ENCODE measurements at places on chromosomes 3 and 15. TPM values are rescaled to one million over a fixed set of nuclear protein-coding genes. Genes with fewer than 3 reads are reported as not detected.

DNA sequence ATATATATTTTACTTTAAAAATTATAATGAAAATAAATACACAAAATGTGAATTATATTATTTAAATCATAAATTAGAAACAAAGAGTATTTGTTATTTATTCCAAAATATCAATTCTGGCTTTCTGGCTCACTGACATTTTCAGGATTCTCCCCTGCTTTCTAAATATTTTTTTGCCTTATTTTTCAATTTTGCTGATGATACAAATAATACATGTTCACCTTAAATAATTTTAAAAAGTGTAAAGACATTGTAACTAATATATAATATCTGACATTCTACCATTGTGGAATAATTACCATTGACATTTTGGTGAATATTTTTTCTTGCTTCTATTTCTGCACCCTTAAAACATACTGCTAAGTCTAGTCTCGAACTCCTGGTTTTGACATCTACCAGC, 325.9 kb upstream of the CBLB start:
- DNase-seq, result no peak

DNA sequence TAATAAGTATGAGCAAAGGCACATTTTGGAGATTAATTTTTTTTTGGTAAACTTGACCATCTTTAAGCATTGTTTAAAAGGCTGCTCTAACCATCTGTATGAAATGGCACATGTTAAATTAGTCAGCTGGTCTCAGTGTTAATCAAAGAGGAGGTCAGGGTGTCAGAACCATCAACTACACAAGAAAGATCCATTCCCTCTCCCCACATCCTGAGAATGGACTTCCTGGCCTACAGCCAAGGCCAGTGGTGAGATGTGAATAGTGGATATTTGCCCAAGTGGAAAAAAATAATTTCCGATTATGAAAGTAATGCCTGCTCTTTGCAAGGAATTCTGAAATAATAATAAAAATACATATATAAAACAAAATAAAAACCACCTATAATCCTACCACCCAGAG, 641.7 kb downstream of the NR2F2 start:
- DNase-seq, result no peak

GRCh38 chr15:72217216-72217615, 13.8 kb downstream of the PKM start:
- no peak for DNase-seq

DNA sequence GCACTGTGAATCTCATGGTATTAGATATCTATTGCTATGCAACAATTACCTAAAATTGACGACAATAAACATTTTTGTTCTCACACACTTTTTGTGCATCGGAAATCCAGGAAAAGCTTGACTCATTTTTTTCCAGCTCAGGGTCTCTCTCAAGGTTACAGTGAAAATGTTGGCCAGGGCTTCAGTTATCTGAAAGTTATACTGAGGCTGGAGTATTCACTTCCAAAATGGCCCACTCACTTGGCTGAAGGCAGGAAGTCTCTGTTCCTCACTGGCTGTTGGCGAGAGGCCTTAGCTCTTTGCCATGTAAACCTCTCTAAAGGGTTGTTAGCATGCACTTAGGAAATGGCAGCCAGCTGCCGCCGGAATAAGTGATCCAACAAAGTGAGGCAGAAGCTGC, 41.4 kb downstream of the OSTN start:
- DNase-seq, result no peak

DNA sequence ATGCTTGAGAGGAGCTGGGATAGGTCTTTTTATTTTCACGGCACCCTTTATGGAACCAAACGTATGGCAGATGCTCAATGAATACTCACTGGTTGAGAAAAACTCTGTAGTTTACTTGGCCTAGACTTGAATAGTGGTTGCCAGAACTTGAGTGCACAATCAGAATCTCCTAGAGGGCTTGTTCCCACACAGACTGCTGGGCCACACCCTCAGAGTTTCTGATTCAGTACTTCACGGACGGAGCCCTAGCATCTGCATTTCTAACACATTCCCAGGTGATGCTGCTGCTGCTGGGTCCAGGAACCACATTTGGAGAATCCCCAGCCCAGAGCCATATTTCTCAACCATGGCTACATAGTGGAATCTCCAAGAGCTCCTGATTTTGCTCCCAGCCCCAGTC, 24.6 kb downstream of the CA12 start:
- no peak for DNase-seq

The XPC gene
- total RNA-seq, result 26.1 TPM

The HMG20A gene
- 22.0 TPM for total RNA-seq

The ST8SIA2 gene
- total RNA-seq, result not detected

- DNase-seq, result no peak
Observed at GRCh38 chr15:59244337-59244736, 37.7 kb downstream of the LDHAL6B start.

- DNase-seq, result no peak
Observed at GRCh38 chr15:44971036-44971435, 14.5 kb downstream of the TERB2 start.

DNA sequence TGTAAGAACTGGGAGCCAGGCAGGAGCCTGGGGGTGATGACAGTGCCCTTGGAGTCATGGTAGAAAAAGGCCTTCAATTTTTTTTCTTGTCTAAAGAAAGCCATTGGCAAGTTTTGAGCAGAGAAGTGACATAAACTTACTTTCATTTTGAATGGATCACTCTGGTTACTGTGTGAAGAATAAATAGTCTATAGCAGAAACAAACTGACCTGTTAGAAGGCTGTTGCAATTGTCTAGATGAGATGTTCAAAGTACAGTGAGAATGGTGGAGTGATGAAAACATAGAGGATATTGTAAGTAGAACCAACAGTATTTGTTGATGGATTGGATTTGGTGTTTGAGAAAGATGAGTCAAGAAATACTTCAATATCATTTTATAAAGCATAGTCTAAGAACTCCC, 439.9 kb downstream of the TBL1XR1 start:
- no peak for DNase-seq

The MNS1 gene
- 4.3 TPM for total RNA-seq

DNA sequence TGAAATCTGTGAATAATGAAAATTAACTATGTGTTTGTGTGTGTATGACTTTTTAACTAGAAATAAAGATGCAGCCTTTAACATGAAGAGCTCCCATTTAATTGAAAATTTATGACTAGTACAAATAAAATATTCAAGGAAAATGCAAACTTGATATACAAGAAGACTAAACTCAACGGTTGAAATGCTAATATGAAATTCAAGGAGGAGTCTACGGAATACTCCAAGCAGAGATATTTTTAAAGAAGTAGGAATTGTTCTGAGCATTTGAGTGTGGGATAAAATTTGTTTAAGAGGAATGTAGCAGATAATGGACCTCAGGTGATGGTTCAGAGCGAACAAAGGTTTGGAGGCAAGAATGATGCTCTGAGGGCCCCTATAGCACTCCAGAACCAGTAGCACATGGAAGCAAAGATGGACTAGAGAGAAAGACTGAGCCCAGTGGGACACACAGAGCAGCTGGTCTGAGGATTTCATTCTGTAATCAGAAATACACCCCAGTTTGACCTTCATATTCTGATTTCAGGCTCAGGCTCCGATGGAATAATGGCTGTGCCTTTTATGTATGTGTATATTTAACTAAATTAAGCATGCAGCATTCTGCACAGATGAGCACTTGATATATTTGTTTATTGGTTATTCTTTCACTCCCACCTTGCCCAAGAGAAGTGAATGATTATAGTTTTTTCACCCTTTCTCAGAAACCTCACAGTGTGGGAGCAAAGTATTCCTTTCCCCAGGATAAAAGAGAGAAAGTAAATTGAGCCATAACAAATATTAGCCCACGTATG, 227.1 kb downstream of the ZPLD1 start:
- DNase-seq, result no peak

DNA sequence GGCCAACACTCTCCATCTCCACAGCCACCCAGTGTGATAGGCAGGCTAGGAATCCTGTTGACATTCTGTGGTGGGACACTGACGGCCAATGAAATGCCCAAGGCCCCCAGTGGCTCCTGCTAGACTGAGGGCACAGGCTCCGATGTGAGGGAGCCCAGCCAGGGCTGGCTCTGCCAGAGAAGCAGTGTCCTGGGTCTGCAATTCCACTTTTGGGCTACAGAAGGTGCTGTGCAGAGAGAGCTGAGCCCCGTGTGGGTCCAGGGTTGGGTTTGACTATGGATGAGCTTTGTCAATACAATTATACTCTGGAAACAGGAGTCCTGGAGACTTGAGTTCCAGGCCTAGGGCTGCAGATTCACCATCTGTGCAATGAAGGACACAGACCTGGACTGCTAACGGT, 55.7 kb upstream of the TMEM115 start:
- no peak for DNase-seq

- no peak for DNase-seq
Observed at GRCh38 chr3:56260262-56260661, 208.0 kb downstream of the ERC2 start.

The LSAMP gene
- total RNA-seq, result not detected

The GOLGA8G gene
- total RNA-seq, result not detected

The KNG1 gene
- total RNA-seq, result not detected

GRCh38 chr3:42685891-42686820, 819 bp downstream of the KLHL40 start:
- DNase-seq, result no peak

- DNase-seq, result peak; percentile 36
Observed at GRCh38 chr15:99692825-99693224, 40.4 kb downstream of the LYSMD4 start.

DNA sequence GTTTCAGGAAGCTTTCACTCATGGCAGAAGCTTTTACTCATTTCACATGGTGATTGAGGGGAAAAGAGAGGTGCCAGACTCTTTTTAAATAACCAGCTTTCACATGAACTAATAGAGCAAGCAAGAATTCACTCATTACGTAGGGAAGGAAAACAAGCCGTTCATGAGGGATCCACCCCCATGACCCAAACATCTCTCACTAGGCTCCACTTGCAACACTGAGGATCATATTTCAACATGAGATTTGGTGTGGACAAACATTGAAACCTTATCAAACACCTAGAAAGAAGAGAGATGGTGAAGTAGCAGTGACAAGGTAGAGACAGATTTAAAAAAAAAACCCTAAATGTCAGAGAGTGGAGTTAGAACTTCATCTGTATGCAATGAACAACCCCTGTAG, 408.6 kb upstream of the PDZRN3 start:
- no peak for DNase-seq

DNA sequence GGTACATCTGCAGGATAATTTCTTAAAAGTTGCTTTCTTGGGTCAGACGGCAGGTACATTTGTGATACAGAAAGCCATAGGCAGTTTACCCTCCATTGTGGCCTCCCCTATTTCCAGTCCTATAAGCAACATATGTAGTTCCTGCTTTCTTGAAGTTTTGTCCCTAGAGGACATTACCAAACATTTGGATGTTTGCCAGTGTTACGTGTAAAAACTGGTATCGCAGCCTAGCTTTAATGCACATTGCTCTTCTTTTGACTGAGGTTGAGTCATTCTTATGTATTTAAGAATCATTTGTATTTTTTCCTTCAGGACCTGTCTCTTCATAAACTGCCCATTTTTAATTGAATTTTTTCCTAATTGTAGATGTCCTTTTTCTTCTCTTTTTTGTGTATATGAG, 114.3 kb downstream of the DIPK2A start:
- DNase-seq, result peak; percentile 89

The NPAP1 gene
- not detected for total RNA-seq

DNA sequence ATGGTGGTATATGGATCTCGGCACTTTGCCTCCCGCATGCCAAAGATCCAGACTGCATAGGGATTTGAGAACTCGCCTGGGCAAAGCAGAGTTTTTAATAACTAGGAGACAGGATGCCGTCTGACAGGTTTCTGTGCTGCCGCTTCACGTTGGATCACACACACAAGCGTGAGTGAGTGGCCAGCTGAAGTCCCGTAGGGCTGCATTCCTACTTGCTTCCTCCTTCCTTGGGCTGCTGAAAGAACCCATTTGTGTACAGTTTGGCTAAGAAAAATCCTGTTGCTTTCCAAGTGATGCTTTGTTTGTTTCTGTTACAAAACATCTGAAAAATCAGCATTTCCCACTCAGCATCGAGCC, 604.3 kb upstream of the CFAP20DC start:
- DNase-seq, result peak; percentile 75

DNA sequence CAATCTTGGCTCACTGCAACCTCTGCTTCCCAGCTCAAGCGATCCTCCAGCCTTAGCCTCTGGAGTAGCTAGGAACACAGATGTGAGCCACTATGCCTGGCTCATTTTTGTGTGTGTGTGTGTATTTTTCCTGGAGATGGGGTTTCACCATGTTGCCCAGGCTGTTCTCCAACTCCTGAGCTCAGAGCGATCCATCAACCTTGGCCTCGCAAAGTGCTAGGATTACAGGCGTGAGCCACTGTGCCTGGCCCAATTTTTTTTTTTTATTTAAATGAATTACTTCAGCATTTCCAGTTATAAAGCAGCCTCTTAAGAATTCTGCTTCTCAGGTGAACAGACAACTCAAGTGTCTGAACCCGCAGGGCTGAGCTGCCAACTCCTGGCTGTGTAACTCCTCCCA, 20.1 kb upstream of the ST3GAL6 start:
- DNase-seq, result no peak

DNA sequence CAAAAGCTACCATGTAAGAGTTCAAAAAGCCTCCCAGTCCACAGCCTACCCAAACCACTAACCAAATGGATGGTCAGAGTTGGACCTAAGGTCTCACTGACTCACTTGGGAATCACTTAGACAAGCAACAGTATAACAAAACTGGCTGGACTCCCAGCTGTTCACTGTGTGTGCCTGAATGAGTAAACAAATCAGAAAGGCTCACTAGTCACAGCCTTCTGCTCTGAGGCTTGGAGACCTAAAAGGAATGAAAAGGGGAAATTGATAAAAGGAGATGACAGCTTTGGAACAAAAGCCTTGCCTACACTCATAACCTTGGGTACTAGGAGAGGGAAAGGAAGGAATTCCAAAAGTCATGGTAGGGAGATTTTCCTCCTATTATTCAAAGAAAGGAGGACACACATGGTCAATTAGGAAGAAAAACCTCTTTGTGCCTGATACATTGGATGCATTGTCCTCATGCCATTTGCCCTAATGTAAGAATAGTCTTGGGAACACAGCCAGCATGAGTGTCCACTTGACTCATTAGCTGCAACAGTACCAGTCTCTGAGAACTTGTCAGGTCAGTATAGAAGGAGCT, 92.3 kb downstream of the FRMD5 start:
- peak; percentile 99 for DNase-seq

DNA sequence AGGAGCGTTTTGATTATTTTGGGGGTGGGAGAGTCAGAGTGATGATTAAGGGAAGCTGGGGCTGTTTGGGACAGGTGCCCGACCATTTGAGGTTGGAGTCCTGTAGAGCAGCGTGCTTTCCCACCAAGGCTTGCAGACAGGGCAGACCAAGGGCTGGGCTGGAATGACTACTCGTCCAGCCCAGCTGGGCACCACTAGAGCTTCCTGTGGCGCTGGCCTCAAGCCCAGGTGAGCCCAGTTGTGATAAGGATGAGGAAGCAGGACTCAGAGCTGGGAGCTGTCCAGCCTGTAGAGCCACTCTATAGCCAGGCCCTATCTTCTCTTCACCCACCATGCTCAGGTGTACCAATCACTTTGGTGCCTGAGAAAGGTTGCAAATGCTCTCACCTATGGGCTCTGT, 75.8 kb upstream of the ACAN start:
- peak; percentile 25 for DNase-seq

- DNase-seq, result no peak
Observed at GRCh38 chr3:123716411-123716810, 131.6 kb upstream of the HACD2 start.

The GPR15 gene
- not detected for total RNA-seq
